ENCODE measurements at places on chromosomes 6 and 20.

DNA sequence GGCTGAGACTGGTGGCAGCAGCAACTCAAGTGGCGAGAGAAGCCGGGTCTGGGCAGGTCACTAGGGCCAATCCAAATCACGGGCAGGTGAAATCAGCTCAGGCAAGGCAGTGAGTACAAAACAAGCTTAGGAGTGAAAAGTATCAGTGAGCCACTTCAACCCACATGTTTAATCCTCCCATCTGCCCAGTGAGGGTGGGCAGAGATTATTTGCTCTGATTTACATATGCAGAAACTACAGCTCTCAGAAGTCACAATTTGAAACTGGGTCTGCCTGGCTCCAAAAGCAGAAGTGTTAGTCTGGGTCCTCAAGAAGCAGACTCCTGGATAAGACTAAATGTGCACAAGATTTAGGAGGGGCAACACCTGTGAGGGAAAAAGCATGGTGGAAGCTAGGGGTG is 173.7 kb upstream of the LRFN2 start:
- no peak for DNase-seq

- DNase-seq, result no peak
Observed at GRCh38 chr20:58597249-58597891, 53.7 kb upstream of the STX16 start.

- no peak for DNase-seq
Observed at GRCh38 chr6:62371453-62372210, 85.6 kb upstream of the KHDRBS2 start.

- DNase-seq, result no peak
Observed at GRCh38 chr6:42981836-42982235, 2.5 kb upstream of the PPP2R5D start.

GRCh38 chr20:1005452-1006027 is 3.4 kb upstream of the RSPO4 start:
- no peak for DNase-seq

DNA sequence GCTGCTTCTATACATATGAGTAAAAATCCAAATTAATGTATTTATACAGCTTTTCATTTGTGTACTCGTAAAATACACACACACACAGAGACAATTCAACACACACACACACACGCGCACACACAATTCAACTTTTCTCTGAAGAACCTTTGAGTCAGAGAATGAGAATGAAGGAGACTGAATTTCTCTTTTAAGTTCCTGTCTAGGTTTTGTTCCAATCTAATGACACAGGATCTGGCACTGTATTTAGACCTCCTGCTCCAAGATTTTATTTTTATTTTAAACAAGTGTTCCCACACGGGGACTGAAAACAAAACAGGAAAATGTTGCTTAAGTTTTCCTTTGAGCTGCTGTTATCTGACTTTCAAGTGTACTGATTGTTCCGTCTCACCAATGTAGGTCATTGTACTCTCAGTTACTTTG is 250.8 kb downstream of the LAMA2 start:
- DNase-seq, result no peak

GRCh38 chr20:62765432-62766070 is 30.7 kb upstream of the MRGBP start:
- no peak for DNase-seq
